ENCODE measurements at places on chromosomes 5 and 9.
A peak's percentile ranks its signal among the peaks of the same experiment; 100 is the strongest.

GRCh38 chr9:12185856-12186255 is 507.3 kb upstream of the TYRP1 start:
- no peak for DNase-seq

GRCh38 chr9:22992780-22993179 is 546.2 kb downstream of the DMRTA1 start:
- DNase-seq, result no peak

DNA sequence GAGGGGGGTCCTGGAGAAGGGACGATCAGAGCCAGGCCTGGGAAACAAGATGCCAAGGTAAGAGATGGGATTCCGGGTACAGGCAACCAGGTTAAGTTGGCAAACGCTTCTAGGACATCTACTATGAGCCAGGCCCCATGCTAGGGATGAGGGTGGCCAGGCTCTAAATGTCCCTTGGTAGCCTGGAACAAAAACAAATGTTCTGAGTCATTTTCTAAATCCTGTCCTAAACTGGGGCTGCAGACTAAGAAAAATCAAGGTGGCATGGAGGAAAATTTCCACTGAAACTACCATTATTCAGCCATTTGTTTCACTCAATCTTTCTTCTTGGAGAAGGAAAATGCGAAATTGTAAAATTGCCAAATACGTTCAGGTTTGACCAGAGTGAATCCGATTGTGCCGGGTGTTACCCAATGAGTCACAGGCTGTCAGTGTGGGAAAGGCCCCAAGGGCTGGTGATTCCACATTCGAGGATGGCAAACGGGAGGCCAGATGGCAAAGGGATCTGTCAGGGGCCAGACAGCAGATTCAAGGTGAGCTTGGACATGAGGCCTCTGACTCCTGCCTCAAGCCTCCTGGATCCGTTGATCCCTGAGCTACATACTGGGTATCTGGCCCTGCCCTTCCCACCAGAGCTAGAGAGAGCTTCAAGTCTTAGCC is 57.6 kb downstream of the PAX5 start:
- no peak for DNase-seq

DNA sequence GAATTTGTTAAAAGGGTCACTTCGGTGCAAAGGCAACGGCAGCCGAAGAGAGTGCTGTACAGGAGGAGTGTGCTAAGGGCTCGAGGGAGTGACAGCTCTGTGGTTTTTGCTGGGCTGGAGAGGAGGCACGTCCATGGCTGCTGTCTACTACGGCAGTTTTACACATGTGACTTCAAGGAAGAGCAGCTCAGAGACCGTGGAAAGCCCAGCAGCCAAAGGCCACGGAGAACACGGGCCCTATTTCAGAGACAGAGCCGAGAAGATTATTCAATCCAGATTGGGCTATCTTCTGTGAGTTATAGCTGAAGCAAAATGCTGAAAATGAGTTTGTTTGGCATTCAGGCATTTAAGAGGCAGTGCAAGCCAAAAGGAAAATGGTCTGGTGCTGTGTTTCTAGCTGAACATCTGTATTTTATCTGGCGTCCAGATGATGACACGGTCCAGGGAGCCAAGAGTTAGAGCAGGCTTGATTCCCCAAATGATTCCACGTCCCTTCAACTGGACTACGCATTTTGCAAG is 96.4 kb downstream of the RFK start:
- DNase-seq, result no peak

DNA sequence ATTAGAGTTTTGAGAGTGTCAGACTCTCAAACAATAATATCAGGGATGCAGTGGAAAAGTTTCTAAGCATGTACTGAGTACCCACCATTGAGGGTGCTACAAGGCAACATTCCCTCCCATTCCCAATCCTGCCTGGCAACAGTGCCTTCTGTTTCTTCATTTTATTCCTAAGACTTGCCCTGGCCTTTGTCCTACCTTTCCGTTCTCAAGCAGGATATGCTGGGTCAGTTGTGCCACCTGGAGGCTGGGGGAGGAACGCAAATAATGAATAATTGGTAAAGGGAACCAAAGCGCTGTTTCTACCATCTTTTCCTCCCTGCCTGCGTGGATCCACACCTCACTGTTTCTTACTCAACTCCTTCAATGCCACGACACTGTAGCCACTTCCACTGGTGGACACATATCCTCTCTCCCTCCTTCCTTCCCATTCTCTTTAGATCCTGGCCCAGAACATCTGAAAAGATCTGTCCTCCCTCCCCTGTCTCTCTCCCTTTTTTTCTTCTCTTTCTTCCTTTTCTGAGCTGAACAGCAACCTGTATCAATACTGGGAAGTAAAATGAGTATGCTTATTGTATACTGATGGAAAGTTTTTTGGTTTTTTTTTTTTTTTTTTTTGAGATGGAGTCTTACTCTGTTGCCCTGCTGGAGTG is 149.5 kb downstream of the C9orf152 start:
- DNase-seq, result peak; percentile 35

DNA sequence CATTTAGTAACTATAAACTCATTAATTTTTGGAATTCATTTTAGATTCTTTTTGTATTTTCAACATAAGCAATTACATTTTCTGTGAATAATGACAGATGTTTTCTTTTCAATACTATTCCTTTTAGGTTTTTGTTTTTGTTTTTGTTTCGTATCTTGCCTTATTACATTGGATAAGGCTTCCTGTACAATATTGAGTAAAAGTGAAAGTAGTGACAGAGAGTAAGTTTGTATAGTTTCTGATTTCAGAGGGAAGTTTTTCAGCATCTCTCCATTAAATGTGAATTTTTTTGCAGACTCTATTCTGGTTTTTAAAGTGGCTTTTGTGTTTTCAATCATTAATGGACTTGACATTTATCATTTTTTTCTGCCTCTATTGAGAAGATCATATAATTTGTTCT is 12.8 kb upstream of the CAMK4 start:
- DNase-seq, result no peak

DNA sequence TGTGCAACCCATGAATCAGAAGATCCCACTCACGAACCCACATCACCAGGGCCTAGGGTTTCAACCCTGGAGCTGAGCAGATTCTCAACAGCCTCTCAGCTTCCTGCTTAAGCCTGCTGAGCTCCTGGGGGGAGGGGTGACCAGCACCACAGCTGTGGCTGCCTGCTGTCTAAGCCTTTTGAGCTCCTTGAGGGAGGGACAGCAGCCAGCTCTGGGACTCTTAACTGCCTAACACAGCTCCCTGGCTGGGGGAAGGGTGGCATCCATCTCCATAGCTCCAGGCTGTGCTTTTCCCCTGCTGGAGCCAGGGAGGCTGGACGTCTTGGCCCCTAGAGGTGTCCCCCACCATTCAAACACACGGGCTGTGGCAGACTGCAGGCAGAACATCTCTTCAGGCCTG is 250.3 kb downstream of the DMAC1 start:
- no peak for DNase-seq

DNA sequence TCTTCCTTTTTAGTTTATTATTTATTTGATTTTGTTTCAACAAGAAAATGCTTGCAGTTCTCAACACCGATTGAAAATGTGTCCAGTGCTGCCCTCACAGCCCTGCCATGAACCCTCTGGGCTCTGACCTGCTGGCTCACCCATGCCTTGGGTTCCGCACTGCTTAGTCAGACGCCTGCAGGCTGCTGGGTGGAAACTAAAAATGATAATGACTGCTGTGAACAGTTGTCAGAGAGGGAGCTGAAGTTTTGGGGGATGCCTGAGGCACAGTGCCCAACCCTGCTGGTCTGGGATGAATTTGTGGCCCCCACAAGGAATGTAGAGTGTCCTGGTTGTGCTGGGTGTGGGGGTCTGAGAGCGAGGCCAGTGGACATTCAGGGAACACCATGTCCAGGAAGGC is 22.2 kb upstream of the CFAP157 start:
- no peak for DNase-seq

DNA sequence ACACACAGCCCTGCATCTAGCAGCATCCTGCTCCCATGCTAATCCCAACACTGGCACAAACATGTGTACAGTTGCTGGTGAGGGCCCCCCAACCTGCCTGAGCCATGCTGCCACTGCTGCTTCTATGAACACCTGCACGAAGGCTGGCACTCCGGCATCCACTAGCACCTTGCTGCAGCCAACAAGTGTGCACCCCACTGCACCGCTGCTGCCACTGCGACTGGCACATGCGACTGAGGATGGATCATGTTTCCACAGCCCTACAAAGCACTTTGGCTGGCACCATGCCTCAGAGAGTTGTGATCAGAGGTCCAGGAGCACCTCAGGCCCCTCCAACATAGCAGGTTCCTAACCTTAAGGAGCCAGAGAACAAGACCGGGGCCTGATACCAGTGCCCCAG is 7.8 kb upstream of the PDCD1LG2 start:
- no peak for DNase-seq

DNA sequence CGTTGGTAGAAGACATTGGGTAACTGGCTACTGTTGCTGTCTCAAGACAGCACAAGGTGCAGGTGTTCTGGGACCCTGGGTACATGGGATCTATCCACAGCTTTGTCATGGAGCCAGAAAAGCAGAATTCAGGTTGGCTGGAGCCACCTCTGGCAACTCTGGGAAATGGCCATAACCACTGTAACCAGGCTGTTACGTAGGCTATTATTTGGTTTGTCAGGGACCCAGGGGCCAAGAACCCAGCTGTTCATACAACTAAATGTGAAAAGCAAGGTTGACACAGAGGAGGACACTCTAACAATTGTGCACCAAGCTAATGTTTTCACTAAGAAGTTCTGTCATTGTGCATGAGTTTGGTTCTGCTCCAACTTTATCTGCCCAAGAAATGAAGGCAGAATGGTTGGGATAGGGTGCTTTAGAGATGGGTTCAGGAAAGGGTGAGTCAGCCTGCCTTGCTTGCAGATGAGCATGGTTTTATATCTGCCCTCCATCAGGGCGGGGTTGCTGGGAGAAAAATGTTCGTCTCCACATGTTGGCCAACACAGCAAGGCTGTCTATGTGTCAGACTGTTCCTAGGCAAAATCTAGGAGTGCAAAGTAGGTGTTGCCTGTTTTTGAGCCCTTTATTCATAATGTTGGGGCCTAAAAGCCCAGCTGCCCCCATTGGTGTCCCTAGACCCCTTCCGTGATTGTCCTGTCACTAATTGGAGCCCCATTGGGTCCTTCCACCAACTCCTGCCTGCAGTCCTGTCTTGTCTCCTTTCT is 131.3 kb upstream of the DAP start:
- peak; percentile 59 for DNase-seq

GRCh38 chr5:159951387-159951786 is 35.1 kb downstream of the ADRA1B start:
- peak; percentile 9 for DNase-seq

- DNase-seq, result no peak
These were observed 11.8 kb downstream of the BTNL8 start for GRCh38 chr5:180910735-180911134.

DNA sequence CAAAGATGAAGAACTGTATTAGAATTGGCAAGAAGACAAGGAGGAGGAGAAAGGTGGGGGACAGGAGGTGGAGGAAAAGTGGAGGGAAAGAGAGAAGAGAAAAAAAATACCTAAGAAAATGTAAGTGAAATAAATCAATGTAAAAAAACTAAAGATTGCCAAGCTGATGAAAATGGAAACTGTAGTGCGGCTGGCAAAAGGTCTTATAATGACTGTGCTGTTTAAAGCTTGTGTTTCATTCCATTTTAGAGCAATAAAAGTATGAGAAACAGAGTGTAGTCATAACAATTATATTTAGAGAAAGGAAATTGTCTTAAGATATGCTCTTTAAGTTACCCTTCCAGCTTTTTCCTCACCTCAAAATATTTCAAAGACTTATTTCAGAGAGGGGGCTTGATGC is 670.5 kb upstream of the SEMA6A start:
- no peak for DNase-seq

- no peak for DNase-seq
These were observed 55.3 kb upstream of the POU4F3 start for GRCh38 chr5:146283344-146283761.

GRCh38 chr5:57033103-57033502 is 81.2 kb upstream of the MIER3 start:
- DNase-seq, result no peak

GRCh38 chr9:87711857-87712800 is 13.8 kb upstream of the CTSL start:
- DNase-seq, result no peak

GRCh38 chr5:154732212-154732611 is 23.0 kb upstream of the LARP1 start:
- DNase-seq, result no peak

- DNase-seq, result no peak
These were observed 138.6 kb upstream of the NFIB start for GRCh38 chr9:14452539-14452938.

GRCh38 chr5:72140711-72141110 is 33.4 kb downstream of the MAP1B start:
- no peak for DNase-seq

DNA sequence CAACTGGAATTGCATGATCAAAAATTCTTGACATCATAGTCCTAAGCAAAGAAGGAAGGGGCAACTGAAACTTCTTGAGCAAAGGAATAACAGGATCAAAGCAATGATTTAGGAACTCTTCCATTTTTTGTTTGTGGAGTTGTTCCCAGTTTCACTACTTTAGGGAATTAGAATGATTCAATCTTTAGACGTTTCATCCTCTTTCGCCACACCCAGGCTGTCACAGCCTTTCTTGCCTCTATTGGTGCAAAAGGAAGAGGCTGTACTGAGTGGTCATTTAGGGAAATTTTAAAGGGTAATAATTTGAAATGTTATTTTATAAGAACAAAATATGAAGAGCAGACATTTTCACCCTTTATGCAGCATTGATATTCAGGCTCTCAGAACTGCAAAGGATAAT is 1026.0 kb upstream of the ARRDC3 start:
- DNase-seq, result no peak

- DNase-seq, result no peak
These were observed 31.6 kb downstream of the NNT start for GRCh38 chr5:43634621-43635020.

DNA sequence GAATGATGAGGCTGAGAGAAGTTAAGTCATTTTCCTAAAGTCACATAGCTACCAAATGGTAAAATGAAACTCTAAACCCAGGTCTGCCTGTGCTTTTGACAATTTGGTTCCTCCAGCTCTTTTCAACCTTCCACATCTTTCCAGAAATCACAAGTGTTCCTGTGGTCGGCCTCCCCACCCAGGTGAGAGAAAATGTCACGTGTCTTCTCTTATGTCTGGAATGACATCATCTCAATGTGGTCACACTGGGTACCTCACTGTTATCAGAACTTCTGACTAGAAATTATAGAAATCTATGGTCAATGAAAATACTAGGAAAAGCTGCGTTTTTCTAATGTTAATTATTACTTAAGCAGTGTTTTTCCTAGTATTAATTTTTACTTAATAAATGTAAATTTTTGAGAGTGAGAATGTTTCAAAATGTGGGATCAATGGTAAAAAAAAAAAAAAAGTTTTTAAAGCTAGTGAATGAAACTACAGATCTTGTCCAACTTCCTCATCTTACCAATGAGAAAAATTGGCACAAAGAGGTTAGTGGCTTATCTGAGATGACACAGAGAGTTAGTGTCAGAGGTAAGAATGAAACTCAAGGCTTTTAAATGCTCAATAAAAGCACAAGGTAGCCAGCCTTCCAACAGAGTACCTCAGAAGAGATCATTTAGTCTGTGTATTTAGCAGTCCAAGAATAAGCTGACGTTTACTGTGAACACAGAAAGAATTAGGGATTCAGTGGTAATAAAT is 228.7 kb upstream of the NR4A3 start:
- DNase-seq, result no peak

- DNase-seq, result no peak
These were observed at the start of gene UNC5A for GRCh38 chr5:176810081-176810597. Gene UNC5A, plus strand, starts transcription at chr5:176810559. Its CDS starts 192 bp downstream, at chr5:176810751.
